Stimulated activated naive CD8-positive, alpha-beta T cell treated with anti-CD3 and anti-CD28 coated beads, Interleukin-15, amount 100 ng/mL, for 72 hours (primary cell): ENCODE measurements at places on chromosomes 11 and 22.

DNA sequence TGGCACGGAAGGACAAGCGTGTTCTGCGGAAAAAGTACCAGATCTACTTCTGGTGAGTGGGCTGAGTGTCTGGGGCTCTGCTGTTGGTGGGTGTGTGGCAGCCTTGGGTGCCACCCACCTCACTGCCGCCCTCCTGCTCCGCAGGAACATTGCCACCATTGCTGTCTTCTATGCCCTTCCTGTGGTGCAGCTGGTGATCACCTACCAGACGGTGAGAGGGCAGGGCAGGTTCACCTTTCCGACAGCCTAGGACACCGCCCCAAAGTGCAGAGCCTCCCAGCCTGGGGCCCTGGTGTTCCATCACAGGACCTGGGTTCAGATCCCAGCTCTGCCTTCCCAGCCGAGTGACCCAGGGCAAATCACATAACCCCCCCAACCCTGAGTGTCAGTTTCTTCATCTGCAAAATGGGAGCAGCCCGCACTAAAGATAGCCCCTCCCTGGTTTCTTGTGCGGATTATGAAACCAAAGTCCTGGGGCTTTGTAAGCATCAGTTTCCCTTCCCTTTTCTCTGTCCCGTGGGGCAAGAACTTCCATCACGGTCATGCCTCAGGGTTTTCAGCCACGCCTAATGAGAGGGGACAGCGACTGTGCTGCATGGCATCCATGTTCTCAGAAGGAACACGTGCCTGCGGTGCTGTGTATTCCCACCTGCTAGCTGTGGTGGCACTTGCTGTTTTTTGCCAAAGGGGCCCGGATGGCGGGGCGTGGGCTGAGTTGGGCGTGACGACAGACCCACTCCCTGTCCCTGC, 9.8 kb upstream of the TAGLN start:
- no peak for DNase-seq

DNA sequence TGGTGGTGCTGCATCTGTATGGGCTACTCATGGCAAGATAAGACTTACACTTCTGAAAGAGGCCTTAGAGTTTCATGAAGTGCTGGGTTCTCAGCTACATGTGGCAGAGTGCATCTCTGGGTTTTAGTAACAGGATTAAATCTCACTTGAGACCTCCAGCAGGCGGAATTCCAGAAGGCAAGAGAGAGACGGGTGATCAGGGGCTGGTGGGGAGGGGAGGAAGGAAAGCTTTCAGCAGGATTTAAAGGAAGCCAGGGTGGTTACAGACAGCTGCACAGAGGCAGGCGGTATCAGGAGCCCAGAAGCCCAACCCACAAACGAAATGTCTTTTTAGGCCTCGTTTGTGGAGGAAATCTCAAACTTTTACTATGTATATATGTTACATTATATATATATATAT, 56.2 kb upstream of the CD82 start:
- no peak for DNase-seq

DNA sequence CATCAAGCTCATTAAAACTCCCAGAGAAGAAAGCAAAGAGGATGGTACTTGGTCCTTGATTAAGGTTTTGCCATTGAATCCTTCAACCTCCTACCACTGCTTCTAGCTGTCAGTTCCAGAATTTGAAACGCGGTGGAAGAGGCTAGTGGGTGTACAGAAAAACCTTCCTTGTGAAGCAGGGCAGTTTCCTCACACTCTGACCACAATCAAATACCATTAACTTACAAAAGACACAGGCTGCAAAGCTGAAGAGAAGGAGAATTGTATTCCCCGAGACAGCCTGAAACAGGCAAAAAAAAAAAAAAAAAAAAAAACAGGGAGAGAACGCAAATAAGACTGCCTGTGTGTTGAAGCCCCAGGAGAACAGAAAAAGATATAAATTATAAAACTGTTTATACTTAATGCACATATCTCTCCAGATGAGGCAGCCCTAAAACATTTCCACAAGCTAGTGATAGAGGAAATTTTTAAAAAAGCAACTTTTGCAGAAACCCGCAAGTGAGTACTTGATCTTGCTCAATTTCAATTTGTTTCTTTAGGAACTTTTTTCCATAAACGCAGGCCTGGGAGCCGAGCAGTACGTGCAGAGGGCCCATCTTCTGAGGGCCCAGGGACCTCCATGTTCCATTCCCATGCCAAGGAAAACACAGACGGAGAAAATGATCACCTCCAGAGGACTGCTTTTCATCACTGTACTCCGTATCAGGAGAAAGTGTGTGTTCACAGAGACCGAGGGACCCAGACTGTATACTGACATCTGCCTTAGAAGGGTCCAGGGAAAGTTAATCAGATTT, 218.7 kb upstream of the BLID start:
- no peak for DNase-seq

DNA sequence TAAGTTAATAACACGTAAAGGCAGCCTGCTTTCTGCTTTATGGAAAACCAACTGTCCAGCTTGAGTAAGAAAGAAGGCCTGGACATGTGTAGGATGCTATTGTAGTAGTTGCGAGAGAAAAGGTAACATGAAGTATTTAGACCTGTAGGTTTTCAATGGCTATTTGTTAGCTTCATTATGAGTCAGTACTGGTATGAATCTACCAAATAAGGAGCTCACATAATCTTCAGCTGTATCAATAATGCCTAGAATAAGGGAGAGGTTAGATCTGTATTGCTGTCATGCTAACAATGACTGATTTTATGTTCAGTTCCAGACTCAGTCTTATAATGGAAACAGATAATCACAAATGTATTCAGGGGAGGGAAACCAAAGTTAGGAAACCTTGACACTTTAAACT, 550.3 kb downstream of the CNTN5 start:
- DNase-seq = no peak

GRCh38 chr11:82989628-82990404, 81.9 kb downstream of the RAB30 start:
- DNase-seq = no peak

DNA sequence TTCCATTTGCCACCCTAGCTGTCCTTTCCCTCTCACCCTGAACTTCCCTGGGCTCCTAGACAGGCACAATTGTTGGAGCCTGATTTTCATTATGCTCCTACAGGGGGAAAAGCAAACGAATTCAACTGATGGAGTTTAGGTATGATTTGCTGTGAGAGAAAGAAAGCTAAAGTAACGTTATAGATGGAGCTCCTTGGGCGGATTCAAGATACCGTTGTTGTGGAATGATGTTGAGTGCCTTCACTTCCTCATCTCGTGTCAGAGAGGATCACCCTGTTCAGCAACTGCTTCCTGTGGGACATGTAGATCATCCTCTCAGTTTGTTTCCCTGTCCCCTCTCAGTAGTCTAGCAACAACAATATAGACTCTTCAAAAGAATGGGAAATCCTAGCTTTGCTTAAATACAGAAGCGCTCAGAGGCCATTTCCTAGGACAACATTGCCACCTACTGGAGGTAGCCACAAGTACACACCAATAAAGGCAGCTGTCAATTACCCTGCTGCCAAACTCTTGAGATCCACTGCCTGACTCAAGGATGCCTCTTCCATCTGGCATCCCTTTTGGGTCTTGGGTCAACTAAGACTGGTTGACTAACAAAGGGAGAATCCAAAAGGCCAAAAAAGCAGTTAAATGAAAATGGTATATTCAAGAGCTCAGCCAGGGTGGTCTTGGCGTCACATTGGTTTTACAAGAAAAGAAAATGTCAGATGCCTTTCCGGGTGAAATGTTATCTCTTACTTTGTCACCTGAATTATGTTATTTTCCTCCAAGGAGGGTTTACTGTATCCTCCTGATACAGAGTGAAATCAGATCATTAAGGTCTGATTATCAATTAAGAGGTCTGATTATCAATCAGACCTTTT, 13.5 kb upstream of the DTX4 start:
- DNase-seq = peak; percentile 52
